ENCODE measurements at places on chromosomes 2 and 18.

GRCh38 chr2:223300326-223300725, 248.3 kb downstream of the KCNE4 start:
- DNase-seq, result no peak

- no peak for DNase-seq
Measured at GRCh38 chr2:40324656-40325055, 127.2 kb downstream of the SLC8A1 start.

GRCh38 chr2:88601286-88601685, 26.0 kb downstream of the EIF2AK3 start:
- DNase-seq, result no peak

DNA sequence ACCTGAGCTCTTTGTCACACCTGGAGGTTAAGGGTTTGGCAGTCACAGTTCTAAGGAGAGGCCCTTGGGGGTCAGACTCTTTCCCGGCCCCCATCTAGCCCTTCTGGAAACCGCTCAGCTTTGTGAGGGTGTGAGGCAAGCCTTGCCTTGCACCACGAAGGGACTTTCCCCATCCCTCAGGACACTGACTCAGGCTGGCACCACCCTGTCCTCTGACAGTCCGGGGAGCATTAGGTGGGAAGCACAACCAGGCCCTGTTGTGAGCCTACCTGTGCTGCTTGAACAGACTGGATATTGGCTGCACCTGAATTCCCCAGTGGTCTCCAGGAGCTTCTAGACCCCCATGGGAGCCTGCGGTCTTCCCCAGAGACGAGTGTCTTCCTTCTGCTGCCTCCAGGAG, 47.0 kb upstream of the GBX2 start:
- DNase-seq, result no peak

GRCh38 chr18:34159691-34160185, 65.0 kb downstream of the NOL4 start:
- DNase-seq, result no peak

DNA sequence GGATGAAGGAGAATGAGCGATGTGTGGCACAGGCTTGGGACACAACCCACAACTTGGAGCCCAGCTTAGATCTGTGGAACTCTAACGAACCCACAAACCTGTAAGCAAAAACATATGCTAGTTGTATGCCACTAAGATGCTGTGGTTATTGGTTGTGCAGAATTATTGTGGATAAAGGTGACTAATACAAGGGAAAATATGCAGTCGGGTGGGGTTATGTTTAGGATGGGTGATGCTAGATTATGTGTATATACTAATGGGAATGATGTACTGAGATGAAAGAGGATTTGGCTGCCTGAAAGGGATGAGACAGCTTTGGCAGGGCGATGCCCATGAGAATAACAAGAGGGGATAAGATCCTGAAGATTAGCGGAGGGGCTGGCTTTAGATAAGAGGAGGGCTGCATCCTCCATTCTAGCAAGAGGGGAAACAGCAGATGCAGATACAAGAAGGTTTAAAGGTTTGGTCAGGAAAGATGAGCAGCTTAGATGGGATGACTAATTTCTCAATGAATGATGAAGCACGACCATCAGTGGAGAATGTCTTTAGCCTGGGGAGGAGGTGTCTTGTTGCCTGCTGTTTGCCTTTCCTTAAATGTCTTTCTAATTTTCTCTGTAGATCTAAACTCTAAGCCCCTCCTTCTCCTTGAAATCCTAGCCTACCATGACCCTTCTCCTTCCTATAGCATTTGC, 49.6 kb downstream of the GALNT14 start:
- DNase-seq, result no peak

GRCh38 chr2:156562124-156562523, 125.9 kb downstream of the GPD2 start:
- no peak for DNase-seq

DNA sequence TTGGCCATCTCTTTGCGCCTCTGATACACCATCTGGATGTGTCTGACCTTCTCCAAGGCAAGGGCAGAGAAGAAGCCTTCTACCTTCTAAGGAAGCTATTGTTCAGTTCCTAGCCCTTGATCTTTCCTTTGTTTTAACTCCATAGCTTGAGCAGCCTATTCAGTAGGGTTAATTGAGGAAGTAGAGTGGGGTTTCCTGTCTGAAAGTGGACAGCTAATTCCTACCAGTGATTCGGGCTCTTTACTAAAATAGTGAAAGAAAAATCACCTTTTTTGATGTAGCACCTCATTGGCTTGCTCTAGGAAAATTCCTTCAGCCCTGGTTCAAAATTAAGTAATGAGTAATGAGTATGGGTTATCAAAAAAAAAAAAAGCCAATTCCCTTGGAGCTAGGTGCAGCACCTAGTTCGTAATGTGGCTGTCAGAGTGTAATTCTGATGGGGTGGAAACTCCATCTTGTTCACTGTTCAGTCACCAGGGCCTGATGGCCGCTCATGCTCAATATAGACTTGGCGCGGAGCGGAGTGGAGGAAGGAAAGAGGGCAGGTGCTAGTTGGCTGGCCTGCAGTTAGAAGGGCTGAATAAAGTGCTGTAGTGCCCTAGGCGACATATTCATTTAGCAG, 2.9 kb upstream of the MGAT5 start:
- DNase-seq, result no peak

DNA sequence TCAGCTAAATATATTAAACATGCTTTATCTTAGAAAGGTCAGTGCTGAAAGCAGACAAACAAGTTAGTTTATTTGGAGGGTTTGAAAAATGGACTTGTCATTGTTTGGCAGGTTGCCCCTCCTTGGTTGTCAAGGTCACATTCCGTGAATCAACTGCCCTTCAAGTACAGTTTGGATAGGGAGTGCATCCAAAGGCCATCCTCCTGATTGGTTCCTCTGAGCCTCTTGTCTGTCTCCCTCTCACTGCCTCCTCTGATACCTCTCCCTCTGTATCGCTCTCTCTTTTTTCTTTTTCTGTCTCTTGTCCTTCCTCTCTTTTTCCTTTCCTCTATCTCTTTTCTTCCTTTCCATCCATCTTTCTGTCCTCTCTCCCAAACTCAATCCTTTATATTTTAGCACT, 5.4 kb downstream of the ITGAV start:
- no peak for DNase-seq

GRCh38 chr18:34647251-34647650, 62.8 kb upstream of the DTNA start:
- no peak for DNase-seq

DNA sequence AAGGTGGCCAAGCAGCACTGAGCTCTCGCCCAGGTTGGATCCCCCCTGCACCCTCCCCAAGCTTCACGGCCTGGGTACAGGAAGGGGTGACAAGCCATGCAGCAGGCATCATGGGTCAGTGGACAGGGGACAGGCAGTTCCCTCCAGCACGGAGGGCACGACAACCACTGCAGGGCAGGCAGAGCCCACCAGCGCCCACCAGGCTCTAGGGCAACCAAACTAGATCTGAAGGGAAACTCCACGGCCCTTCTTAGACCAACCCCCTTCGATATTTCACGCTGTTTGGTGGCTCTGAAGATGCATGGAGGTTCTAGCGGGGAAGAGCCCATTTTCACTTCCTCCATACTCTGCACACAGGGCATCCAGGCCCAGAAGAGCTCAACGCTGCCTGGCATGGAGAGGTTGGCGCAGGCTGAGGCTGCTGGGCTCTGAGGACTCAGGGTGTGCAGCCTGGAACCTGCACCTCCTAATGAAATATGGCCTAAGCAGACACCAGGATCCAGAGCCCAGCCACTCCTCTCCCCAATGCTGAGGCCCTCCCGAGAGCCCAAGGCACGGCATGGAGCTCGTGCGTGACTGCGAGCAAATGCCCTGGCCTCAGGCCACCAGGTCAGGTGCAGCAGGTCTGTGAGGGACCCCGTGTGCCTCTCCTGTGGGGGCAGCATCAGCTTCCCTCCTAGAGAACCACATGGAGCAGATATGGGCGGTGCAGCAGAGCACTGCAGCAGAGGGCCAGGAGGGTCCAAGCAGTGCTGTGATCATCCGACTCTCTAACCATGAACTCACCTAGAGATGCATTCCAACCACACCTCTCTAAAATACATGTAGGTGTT, 8.7 kb upstream of the MTERF4 start:
- DNase-seq, result no peak

- DNase-seq, result no peak
Measured at GRCh38 chr2:239831861-239832489, 193.2 kb downstream of the NDUFA10 start.

- DNase-seq, result no peak
Measured at GRCh38 chr18:43800584-43800983, 523.3 kb upstream of the SYT4 start.

GRCh38 chr2:183060571-183061231, 17.8 kb upstream of the DUSP19 start:
- no peak for DNase-seq

DNA sequence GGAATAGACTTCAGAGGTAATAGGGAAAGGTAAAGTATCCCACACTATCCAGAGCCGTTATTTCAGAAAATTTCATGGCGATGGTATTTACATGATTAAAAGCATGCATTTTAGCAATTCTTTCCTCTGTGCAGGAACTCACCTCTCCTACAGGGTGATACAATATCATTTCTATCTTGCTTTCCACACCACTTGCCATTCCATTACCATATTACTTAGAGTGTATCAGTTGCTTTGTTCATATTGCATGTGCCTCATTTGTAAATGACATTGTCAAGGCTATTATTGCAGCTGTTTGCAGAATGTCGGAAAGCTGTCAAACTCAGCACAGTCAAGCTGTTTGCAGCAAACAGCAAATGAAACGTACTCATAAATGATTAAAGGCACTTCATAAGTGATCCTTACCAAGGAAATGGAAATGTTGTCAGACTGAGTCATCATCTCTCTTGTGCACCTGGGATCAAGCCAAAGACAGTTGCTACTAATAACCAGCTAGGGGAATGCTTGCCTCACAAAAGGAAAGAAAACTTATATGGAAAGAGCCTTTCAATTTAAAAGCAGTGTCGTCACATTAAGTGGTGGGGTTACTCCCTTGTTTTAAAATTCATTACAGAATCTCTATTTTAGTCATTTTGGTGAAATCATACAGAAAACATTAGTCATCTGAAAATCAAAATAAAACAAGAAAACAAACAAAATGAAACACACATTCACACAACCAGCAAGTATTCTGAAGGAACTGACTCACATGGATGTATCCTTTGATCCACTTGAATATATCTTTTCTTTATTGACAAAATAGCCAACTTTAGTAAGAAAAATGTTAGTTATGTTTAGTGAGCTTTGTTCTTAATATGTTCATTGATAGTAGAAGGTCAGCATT, 1064.1 kb upstream of the CNTNAP5 start:
- DNase-seq, result no peak

GRCh38 chr2:169265591-169265990, 96.7 kb downstream of the LRP2 start:
- no peak for DNase-seq

DNA sequence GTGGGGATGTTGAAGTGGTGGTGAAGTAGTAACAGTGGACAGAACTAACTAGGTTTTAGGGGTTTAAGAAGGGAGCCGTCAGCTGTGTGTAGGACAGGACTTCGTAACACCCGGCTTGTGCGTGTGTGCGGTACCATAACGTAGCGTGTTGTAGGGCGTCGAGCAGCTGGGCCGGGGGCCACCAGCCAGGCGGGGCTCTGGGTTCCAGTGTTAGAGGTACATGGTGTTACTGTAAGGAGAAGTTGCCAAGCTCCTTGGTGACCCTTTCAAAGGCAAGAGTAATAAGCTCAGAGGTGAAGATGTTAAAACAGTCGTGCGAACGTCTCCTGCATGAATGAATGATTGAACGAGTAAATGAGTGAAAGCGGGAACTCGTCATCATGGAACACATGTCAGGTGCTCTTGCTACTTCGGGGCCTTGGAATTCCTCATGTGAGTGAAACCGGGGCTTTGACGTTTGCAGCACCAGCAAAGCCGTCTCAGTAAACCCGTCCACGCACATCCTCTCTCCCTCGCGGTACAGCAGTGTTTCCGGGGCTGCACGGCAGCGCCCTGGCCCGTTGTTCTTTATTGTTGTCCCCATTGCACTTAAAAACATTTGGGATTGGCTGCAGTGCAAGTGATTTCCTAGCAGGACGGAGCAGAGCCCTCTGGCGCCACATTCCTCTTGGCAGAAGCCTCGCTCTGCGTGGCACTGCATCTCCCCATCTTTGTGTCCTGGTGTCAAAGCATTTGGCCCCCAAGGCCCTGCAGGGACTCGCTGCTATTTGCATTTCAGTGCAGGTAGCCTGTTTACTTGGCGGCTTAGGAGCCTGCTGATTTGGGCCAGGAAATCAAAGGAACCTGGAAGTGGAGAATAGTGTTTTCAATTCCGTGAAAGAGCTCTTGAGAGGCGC, 115.0 kb downstream of the GBX2 start:
- DNase-seq, result no peak

DNA sequence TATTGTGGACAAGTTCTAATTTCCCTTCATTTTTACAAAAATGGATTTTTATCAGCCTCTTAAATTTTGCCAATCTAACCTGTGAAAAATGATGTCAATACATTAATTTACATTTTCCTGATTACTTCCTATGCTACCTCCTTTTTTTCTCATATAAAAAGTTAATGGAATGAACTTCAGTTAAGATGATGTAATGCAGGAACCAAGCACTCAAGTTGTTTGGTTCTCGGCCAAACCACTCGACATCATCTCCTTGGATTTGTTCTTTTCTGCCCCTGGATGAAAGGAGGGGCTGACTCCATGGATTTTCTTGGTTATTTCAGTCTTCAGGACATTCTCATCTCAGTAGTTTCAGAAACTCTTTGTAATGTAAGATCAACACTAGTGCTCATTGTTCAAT, 253.1 kb upstream of the NXPH2 start:
- DNase-seq, result no peak

- DNase-seq, result no peak
Measured at GRCh38 chr2:54691445-54692135, 31.9 kb upstream of the EML6 start.

DNA sequence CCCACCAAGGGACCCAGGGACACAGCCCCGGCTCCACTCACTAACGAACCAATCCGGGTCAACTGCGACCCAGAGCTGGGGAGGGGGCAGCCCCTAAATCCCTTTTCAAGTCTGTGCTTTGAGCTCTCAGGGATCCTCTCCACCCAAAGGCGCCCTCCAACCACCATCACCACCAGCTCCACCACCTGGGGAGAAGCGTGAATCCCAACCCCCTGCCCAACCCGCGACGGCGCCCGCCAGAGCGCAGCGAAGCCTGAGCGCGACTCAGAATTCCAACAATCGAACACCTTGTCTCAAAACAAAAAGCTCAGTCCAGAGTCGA, 497 bp downstream of the DSC3 start:
- no peak for DNase-seq

GRCh38 chr2:37881397-37881796, 43.7 kb upstream of the RMDN2 start:
- DNase-seq, result no peak
